Activated CD8-positive, alpha-beta memory T cell treated with anti-CD3 and anti-CD28 coated beads for 48 hours (primary cell): ENCODE measurements at places on chromosomes 4 and X.

- no peak for DNase-seq
Observed at GRCh38 chr4:124958847-124959246, 246.3 kb upstream of the ANKRD50 start.

DNA sequence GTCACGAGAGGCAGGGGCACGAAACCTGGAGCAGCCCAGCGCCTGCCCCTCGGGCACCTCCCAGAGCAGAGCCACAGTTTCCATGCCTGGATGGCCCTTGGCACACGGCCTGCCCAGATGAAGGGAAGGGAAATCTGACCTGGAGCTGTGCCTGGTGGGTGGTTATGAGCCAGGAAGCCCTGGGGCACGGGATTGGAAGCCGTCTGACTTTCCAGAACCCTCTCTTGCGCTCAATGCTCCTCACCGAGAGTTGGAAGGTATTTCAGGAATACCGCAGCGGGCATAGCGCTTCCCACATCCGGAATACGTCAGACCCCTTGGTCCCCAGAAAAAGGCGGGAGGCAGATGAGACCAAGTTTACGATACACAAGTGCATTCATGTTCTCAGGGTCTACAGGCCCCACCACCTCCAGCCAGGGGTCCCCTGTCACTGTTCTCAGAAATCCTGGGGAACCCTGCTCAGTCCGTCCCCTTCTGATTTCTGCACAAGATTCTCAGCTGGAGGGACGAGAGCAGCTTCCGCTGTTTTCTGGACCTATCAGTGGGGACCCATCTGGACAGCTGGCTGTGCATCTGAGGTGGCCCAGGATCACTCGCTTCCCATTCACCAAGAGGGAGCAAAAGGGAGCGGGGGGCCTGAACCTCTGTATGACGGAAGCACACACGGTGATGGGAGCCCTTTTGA is 172.9 kb downstream of the AFAP1 start:
- DNase-seq, result no peak

DNA sequence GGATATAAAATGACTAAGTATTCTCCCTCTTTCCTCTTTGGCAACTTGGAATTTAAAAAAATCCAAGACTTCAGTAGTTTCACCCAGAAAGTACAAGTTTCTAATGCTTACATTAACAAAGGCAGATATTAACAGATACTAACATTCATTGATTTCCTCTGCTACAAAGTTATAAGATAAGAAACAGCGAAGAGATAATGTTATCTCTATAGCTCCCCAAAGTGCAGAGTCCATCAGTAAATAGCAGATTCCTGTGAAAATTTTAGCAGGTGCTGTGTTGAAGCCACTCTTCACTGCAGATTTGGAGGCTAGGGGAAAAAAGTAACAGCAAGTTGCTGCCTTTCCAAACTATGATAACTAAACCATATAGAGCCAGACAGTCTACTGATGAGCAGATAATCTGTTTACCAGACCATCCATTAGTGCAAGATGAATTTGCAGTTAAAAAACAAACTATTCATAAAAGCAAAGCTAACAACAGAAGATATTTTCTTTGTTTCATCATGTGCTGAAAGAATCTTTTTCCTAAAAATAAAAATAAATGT is 3.3 kb upstream of the CAMK2D start:
- DNase-seq, result no peak

GRCh38 chr4:168598191-168598590 is 101.3 kb downstream of the PALLD start:
- no peak for DNase-seq

GRCh38 chr4:86449746-86450588 is 90.1 kb upstream of the MAPK10 start:
- no peak for DNase-seq
